ENCODE measurements at places on chromosomes 4 and X.

DNA sequence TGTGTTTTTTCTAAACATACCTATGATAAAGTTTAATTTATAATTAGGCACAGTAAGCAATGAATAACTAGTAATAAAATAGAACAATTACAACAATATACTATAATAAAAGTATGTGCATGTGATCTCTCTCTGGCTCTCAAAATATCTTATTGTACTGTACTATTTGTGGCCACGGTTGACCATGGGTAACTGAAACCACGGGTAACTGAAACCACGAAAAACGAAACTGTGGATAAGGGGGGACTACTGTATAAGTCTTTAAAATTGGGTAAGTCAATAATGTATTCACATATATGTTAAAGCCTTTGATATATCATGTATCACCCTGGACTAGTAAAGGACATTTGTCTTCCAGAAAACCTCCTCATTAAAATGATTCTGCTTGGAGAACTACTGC, 20.0 kb downstream of the TMEM154 start:
- DNase-seq: no peak

GRCh38 chr4:38030023-38030422, 69.8 kb downstream of the PTTG2 start:
- DNase-seq: no peak

DNA sequence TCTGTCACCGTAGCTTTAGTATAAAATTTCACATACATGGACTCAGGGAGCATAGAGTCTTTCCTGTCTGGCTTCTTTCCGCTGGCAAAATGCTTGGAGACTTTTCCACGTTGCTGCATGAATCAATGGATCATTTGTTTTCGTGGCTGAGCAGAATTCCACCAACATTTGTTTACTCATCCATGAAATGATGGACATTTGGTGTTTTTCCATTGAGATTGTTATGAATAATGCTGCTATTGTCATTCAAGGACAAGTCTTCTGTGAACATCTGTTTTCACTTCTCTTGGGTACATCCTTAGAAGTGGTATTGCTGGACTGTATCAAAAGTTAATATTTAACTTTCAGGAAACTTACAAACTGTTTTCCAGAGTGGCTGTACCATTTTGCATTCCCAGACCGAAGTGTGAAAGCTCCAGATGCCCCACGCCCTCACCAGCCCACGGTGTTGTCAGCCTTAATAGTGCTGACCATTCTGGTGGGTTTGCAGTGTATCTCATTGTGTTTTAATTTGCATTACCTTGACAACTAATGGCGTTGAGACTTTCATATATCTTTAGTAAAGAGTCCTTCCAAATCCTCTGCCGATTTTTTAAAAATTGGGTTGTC, 5.8 kb upstream of the TMEM271 start:
- no peak for DNase-seq

DNA sequence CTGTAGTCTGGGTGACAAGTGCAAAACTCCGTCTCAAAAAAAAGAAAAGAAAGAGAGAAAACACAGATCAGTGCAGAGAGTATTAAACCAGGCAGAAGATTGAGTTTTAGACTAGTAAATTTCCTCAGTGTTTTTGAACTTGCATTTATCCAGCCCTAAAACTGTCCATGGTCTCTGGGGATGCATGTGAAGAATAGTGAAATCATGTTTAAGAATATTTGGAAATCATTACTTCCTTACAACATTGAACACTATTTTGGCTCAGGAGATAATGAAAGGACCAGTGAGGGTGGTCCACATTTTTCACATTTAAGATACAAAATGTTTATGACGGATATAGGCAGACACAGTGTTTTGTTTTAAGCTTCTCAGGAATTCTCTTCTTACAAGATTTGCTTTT, 195.8 kb upstream of the RASGEF1B start:
- no peak for DNase-seq

DNA sequence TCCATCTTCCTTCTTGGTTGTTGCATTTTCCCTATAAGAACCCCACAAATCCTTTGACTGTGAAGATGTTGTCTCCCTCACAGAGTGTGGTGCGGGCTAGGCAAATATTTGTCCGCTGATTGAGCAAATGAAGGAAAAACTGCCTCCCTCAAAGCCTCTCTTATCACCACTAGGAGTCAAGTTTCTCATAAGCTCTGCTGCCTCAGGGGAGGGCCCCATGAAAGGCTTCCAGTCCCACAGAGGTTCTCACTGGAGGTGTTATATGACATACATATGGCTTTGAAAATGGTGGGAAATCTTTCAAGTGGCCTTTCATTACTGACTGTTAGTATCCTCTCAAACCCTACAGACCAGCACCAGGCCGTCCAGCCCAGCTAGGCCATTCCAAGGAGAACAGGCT, 9.3 kb downstream of the VGLL1 start:
- no peak for DNase-seq

DNA sequence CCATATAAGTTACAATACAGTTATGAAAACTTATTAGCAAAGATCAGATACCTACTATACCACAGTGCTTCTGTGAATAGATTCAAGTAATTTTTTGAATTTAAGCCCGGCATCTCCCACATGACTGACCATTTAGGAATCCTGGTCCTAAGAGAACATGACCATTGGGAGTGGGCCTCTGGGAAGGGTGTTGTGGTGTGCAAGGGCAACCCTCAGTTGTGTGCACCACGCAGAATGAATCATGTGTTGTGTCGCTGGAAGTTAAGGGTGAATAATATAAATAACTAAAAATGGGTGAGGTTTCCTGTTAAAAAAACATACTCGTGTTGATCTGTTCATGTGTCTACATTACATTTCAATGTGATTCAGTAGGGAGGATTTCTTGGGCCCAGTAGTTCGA, 15.5 kb downstream of the CPE start:
- DNase-seq: no peak

DNA sequence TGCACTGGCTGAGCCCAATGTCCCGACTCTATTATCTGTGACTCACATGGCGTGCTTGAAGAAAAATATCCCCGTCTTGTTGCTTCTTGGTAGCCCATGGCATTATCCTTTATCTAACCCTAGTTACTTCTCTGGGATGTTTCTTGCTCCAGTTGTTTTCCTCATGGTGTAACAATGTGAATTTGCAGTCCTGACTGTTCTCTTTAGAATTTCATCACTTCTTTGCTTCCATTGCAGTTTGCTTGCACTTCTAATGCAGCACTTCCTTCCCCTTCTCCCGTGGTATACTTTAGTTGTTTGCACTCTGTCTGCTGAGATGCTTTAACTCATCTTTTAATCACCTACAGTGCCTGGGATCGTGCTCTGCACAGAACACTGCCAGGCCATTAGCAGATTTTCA, 126.9 kb downstream of the MAML3 start:
- no peak for DNase-seq

- DNase-seq: no peak
Measured at GRCh38 chr4:66091786-66092185, 421.5 kb upstream of the EPHA5 start.

GRCh38 chr4:31917334-31917733, 1197.2 kb downstream of the PCDH7 start:
- DNase-seq: no peak

DNA sequence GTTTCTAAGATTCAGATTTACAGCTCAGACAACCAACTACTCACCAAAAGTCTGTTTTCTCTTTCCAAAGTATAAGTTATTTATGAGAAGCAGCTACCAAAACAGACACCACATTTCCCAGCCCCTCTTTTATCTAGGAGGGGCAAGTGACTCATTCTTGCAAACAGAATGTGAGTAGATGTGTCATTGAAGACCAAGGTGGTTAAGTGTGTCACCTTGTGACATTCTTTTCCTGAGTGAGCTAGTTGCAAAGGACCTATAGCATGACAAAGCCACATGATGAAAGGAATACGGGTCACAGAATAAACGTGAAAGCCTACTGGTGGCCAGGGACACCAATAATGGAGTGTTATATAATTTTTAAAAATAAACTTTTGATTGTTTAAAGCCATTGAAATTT, 50.0 kb downstream of the SLC7A11 start:
- no peak for DNase-seq

DNA sequence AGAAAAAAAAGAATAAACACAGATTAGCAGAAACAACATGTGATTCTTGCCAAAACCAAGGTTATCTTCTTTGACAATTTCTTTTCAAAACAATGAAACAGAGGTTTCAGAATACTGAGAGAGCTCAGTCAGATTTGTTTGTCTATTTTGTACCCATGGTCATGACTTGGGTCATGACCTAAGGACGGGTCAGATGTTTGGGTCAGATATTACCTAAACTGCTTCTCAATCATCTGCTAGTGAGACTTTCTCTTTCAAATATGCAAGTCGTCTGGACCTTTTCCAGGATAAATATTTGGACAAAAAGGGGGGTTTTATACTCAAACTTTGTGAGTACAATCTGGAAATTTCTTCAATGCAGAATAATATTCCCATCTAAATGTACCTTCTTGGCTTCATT, 148.3 kb upstream of the USP38 start:
- DNase-seq: no peak

- DNase-seq: no peak
Measured at GRCh38 chr4:82744284-82744968, 54.2 kb downstream of the SCD5 start.

DNA sequence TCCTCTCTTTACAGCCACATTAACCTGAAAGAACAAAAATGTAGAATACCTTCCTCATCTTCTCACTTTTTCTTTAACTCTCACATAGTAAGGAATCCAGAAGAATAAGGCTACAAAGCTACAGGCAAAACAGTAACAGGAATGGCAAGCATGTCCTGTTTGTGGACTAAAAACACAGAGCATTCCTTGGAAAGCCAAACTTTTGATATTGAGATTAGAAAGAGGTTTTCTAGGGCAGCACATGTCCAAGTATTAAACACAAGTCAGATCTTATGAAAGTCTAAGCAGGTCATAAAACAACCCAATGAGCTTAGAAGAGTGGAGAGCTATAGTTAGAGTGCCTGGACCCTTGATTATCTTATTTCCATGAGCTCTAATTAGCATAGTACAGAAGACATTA, 58.2 kb upstream of the FAM9C start:
- no peak for DNase-seq
